ENCODE measurements at places on chromosomes 5 and 9. TPM values are rescaled to one million over a fixed set of nuclear protein-coding genes. Genes with fewer than 3 reads are reported as not detected.

Gene OR13C4
- total RNA-seq: not detected

Gene SPAG8
- total RNA-seq: 2.4 TPM

Gene FYB1
- total RNA-seq: not detected

Gene TMEM171
- total RNA-seq: 0.96 TPM

Gene BNC2
- total RNA-seq: 38.8 TPM

Gene CD14
- total RNA-seq: 2.6 TPM

Gene LHX3
- total RNA-seq: not detected

Gene SGCD
- total RNA-seq: 0.49 TPM

Gene POU5F2
- not detected for total RNA-seq

Gene PTGES
- 0.23 TPM for total RNA-seq

Gene SOX30
- not detected for total RNA-seq

Gene VCAN
- total RNA-seq: 36.9 TPM

Gene MLANA
- not detected for total RNA-seq

Gene FAM221B
- total RNA-seq: not detected

Gene SLC27A6
- total RNA-seq: 0.10 TPM

Gene SPINK13
- total RNA-seq: not detected

Gene SLC1A3
- 0.37 TPM for total RNA-seq

Gene PCDHB2
- 7.0 TPM for total RNA-seq

Gene DMGDH
- total RNA-seq: not detected

Gene FBP1
- total RNA-seq: 0.96 TPM

Gene GPX8
- 59.3 TPM for total RNA-seq

Gene ITK
- not detected for total RNA-seq

Gene DBH
- not detected for total RNA-seq

Gene TMED7
- total RNA-seq: 57.0 TPM

Gene SRD5A1
- 12.1 TPM for total RNA-seq

Gene ADRA1B
- 0.25 TPM for total RNA-seq

Gene BTNL3
- not detected for total RNA-seq

Gene ANXA2R
- total RNA-seq: 4.3 TPM

Gene CDKN2B
- not detected for total RNA-seq

Gene PCDHGB5
- not detected for total RNA-seq

Gene CDX1
- total RNA-seq: not detected

Gene SHROOM1
- total RNA-seq: 8.6 TPM

Gene NFIB
- 47.3 TPM for total RNA-seq

Gene TAF11L5
- not detected for total RNA-seq

Gene TNFSF15
- total RNA-seq: 0.42 TPM

Gene PDGFRB
- 6.1 TPM for total RNA-seq

Gene FOXD4L4
- total RNA-seq: not detected

Gene PKD2L2
- total RNA-seq: not detected

Gene ADCY2
- total RNA-seq: not detected

Gene KIF20A
- total RNA-seq: 129 TPM

Gene GKAP1
- 0.86 TPM for total RNA-seq

Gene PLAC8L1
- total RNA-seq: not detected

Gene SLC44A1
- total RNA-seq: 13.3 TPM

Gene RAB3C
- not detected for total RNA-seq

Gene CCNO
- 0.89 TPM for total RNA-seq

Gene FSD1L
- 2.1 TPM for total RNA-seq

Gene GFPT2
- total RNA-seq: 2.7 TPM

Gene GPR150
- not detected for total RNA-seq

Gene DAPK1
- total RNA-seq: 44.6 TPM

Gene IRGM
- total RNA-seq: not detected
